Activated CD4-positive, alpha-beta T cell treated with anti-CD3 and anti-CD28 coated beads for 48 hours (primary cell): ENCODE measurements at places on chromosomes 16 and 17.

DNA sequence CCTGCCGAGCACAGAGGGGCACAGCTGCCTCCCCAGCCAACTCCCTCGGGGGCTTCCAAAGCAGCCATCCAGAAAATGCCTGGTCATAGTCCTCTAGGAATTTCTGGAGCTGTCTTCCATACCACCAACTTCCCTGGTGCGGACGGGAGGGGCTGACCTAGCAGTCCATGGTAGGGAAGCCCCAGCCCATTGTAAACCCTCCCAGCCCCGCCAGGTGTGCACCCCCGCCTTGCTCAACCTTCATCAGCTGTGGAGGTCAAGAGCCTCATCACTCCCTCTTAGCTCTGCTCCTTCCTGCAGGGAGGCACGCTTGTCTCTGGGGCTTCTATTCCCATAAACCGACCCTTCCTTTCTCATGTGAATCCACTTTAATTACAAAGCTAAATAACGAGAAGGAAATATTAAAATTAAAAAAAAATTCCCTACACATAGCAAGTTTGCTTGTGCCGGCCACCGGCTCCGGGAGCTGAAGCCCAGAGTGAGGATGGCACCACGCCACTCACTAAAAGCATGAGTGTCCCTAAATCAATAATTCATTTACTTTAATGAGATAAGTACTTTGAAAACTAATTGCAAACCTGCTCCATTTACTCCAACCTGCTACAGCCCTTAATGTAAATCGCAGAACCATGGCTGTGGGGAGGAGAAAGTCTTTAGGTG lies 181.4 kb downstream of the ENGASE start:
- no peak for DNase-seq

GRCh38 chr16:17471719-17472461 lies 1.1 kb upstream of the XYLT1 start:
- DNase-seq, result no peak

- no peak for DNase-seq
Measured at GRCh38 chr16:20676268-20676825, 21.1 kb downstream of the ACSM1 start.

DNA sequence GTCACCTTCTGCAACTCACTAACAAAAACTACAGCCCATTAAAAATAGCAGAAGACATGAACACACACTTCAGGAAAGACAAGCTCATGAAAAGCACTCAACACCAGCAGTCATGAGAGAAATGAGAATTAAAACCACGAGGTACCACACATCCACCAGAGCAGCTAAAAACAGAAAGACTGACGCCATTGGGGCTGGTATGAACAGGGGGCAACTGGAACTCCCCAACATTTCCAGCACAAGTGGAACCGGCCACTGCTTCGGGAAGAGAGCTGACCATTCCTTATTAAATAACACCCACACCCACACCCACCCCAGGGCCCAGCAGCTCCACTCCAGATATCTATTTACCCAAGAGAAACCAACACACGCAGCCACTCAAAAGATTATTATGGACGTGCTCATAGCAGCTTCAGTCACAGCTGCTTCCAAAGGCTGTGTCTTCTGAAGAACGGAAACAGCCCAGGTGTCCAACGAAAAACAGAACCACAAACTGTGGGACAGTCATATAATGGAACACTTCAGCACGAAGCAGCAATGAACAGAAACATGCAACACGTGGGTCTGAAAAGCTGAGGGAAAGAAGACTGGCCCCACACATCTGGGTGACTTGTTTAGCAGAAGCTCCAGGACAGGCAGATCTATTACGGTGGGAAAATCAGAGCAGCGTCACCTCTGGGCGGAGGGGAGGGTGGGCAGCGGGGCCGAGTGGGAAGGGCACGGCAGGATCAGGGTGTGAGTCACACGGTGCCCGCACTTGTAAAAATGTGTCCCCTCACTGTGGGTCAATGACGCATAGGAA lies 41.1 kb downstream of the KLHDC4 start:
- DNase-seq, result no peak

DNA sequence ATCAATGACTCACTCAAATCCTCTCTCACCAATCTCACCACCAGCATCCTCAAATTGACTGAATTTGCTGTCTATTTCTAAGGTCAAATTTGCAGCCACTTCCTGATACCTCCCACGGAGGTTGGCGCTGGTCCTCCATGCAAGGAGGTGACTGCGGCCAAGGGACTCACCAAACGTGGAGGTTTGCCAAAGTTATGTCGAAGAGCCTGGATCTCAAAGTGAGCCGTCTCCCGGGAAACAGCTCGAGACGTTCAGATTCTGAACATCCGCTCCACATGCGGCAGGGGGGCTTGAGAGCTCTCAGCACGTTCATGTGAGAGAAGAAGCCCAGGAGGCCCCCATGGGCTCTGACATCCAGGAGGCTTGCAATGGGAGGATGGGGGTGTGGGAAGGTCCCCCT lies 22.6 kb downstream of the LGALS3BP start:
- no peak for DNase-seq

GRCh38 chr16:58378401-58378800 lies 13.9 kb upstream of the GINS3 start:
- no peak for DNase-seq

GRCh38 chr16:10939649-10940234 lies 2.5 kb downstream of the DEXI start:
- no peak for DNase-seq

- DNase-seq, result peak; percentile 99
Measured at GRCh38 chr16:2531696-2532493, 687 bp upstream of the CEMP1 start.

DNA sequence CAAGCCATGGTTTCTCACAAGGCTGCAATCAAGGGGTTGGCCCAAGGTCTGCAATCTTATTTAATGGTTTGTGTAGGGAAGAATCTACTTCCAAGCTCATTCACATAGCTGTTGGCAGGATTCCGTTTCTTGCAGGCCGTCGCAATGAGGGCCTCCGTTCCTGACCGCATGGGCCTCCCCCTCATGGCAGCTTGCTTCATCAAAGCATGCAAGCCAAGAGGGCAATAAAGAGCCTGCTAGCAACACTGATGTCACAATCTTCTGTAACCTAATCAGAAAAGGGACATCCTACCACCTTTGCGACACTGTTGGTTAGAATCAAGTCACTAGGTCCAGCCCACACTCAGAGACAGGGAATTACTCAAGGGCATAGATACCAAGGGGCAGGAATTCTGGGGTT lies 95.5 kb downstream of the CCT6B start:
- DNase-seq, result no peak

DNA sequence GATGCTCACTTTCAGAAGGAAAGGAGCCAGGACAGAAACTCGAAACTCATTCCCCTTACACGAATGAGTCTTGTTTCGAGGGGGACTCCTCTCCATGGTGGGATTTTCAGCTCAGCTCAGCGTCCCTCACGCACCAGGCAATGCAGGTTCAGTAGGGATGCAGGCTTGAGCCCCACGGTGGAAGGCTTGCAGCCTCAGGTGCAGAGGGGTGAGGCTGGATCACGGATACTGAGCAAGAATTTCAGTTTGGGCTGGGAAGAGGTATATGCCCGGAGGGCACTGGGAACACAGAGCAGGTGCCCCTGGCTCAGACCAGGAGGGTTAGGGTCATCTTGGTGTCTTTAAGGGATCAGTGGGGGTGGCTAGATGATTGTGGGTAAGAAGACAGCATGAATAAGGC lies 344.9 kb upstream of the TNRC6C start:
- no peak for DNase-seq

DNA sequence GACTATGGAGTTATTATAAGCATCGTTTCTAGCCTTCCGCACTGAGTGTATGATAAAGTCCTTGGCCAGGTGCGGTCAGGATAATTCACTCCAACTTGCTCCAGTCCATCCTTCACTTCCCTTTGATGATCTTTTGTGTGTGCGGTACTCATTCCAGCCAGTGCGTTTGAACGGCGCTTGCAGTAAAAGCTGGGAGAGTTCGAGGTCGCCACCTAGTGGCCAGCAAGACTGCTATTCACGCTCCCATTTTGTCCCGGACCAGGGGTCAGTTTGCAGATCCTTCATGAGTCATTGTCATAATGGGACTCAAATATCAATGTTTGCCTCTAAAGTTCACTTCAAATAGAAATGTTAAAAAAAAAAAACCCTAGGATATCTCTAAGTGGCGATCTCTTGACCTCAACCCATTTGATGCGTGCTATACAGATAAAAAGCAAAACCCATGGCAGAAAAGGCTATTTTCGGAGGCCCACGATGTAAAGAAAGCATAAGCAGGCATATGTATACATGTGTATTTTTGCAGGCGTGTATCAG lies 417.1 kb downstream of the TMEM114 start:
- DNase-seq, result peak; percentile 62

DNA sequence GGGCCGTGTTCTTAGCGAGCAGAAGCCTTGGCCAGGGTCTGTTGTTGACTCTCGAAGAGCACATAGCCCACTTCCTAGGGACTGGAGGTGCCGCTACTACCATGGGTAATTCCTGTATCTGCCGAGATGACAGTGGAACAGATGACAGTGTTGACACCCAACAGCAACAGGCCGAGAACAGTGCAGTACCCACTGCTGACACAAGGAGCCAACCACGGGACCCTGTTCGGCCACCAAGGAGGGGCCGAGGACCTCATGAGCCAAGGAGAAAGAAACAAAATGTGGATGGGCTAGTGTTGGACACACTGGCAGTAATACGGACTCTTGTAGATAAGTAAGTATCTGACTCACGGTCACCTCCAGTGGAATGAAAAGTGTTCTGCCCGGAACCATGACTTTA lies 18.5 kb downstream of the RSPRY1 start:
- DNase-seq, result no peak

GRCh38 chr17:37823996-37824395 lies 79.1 kb upstream of the HNF1B start:
- no peak for DNase-seq

GRCh38 chr17:27797390-27798091 lies 2.8 kb downstream of the NOS2 start:
- DNase-seq, result peak; percentile 4

DNA sequence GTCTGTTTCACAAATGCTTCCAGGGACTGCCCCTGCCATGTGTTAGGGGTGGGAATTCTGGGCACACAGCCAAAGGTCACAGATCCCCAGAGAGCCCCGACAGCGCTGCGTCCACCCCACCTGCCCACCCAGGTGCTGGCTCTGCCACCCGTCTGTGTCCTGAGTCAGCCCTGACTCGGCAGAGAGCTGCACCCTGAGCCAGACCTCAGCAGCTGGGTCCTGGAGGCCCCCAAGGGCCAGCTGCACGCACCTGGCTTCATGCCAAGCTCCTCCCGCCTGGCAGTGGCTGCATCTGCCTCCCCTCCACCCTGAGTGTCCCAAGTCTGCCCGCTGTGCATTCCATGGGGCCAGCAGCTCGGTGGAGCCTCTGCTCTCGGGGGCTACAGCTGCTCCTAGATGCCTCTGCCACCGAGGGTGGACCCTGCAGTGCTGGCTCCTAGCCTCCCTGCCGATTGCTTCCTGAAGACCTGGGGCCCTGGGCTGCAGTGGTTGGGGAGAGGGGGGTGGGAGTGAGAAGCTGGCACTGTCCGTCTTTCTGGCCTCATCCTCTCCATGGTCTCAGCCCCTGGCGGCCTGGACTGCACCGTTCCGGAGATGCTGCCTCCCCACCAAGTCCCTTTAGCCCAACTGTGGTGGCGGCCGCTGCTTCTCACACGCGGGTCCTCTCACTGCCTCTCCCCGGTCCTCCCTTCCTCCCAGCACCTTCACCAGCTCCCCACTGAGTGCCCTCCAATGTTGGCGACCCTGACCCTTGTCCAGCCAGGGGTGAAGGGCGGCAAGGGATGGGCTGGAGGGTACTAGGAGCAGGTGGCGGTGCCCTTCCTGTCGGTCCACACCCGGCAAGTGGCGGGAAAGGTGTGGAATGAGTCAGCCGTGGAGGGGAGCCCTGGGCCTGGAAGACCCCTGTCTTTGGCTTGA lies 3.0 kb downstream of the SECTM1 start:
- no peak for DNase-seq

- DNase-seq, result no peak
Measured at GRCh38 chr17:46815474-46816353, 2.8 kb downstream of the WNT3 start.

- DNase-seq, result peak; percentile 90
Measured at GRCh38 chr17:48724251-48725003, 1.4 kb downstream of the PRAC2 start.

GRCh38 chr17:44602390-44602789 lies 45.1 kb downstream of the FZD2 start:
- DNase-seq, result no peak

- no peak for DNase-seq
Measured at GRCh38 chr16:11393861-11394592, 48.8 kb downstream of the RMI2 start.

GRCh38 chr17:80424878-80425765 lies 10.2 kb downstream of the ENDOV start:
- no peak for DNase-seq

GRCh38 chr16:65070831-65071432 lies 50.9 kb downstream of the CDH11 start:
- DNase-seq, result no peak

DNA sequence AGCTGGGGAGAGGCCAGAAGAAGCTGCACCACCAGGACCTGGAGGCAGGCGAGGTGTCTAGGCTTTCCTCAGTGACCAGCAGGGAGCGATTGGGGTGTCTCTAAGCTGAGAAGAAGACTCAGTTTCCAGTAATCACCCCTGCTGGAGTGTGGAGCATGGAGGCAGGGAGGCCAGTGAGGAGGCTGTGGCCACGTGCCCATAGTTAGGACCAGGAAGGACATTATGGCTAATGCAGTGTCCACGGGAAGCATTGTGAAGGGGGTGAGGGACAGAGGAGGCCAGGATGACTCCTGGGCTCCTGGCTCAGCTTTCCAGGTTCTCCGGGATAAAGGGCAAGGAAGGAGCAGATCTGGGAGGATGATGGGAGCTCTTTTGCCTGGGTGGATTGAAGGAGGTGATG lies 5.7 kb downstream of the KRT13 start:
- no peak for DNase-seq

- DNase-seq, result no peak
Measured at GRCh38 chr17:3976675-3977171, 12.5 kb upstream of the ATP2A3 start.

- DNase-seq, result no peak
Measured at GRCh38 chr16:15874745-15875314, 13.6 kb downstream of the CEP20 start.

DNA sequence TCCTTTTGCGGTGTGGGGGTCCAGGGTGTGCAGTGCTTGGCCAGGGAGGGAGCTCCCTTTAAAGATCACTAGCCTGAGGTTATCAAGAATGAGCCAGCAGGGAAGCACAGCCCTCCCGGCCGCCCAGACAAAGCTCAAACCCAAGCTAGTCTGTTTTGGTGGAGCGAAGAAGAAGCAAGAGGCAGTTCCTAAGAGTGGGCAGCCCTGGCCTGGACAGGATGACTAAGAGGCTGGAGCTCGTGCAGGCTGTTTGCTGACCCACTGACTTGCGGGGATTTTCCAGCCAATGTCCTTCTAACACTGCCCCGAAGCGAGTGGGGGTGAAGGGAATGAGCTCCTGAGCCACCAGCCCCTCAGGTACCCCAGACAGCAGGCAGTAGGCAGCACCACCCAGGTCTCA lies 134.4 kb downstream of the COPRS start:
- DNase-seq, result no peak
